ENCODE measurements at places on chromosomes 4 and X.

- no peak for DNase-seq
Observed at GRCh38 chr4:105116616-105117319, 29.9 kb upstream of the TET2 start.

DNA sequence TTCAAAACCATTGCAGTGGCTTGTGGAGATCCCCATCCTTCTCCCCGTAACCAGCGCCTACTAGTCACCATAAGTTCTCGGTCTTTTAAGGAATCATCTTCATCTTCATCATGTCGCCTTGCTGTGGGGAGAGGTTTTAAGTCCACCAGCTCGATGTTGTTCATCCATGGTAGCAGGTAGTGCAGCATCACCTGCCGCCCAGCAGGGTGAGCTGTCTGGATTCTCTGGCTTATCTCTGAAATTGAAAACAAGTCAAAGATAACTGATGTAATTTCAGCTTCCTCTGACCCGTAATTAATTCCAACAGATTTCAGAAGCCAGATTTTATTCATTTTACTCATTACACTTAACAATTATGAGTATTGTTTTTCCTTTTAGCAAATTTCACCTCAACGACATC, 67.4 kb downstream of the ZAR1 start:
- no peak for DNase-seq

DNA sequence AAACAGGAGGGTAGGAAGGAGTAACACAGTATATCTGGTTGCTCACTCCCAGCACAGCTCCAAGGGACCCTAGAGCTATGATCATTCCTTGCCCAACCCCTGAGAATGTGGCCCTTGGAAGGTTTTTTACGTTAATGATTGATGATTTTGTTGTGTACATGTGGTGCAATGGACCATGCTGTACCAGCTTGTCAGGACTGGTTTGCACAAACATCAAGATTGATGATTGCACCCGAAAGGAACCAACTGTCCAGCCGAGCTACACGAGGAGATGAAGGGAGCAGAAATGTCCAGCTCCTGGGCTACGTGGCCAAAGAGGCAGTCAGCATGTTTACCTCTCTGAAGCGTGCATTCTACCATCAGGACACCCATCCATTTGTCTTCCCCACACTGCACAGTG, 83.2 kb upstream of the USP9X start:
- DNase-seq: no peak

GRCh38 chr4:173125216-173125812, 43.3 kb upstream of the GALNT7 start:
- no peak for DNase-seq

GRCh38 chrX:10507876-10508275, 112.5 kb downstream of the MID1 start:
- no peak for DNase-seq

- DNase-seq: no peak
Observed at GRCh38 chr4:98653890-98654867, 4.2 kb downstream of the TSPAN5 start.

DNA sequence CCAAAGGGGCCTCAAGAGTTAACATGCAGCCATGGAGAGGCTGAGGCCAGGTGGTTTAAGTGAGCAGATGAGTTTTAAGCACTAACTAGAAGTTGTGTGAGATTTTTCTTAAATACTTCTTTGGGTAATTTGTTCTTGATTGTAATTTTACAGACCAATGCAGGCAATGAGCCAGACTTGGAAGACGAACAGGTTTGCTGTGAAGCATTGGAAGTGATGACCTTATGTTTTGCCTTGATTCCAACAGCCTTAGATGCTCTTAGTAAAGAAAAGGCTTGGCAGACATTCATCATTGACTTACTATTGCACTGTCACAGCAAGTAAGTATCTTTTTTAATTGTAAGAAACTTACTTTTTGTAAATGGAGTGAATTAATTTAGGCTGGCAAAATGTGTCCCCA, 103.9 kb downstream of the USP9X start:
- DNase-seq: no peak

DNA sequence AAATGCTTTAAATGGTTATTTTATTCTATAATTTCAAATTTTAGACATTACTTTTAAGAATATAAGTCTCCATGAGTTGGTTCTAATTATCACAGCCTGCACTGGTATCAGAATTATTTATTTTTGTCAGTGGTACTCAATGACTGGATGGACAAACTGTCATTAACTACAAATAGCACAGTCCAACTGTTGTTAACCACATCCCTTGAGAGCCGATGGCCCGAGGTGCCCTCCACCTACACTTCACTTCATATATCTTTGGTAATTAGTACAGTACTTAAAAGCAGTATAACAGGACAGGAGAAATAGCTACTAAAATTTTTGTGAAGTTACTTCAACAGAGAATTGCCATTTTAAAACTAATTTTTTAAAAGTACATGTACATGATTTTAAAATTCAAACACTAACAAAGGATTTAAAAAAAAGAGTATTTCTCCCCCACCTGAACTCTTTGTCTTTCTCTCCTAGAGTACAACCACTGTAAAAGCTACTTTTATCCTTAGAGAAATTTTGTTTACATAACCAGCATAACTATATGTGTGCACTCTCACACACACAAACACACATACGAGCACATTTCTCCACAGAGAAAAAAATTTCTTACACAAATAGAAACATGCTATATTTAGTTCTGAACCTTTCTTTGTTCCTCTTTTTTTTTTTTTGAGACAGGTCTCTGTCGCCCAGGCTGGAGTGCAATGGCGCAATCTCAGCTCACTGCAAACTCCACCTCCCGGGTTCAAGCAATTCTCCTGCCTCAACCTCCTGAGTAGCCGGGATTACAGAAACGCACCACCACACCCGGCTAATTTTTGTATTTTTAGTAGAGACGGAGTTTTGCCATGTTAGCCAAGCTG, 6.5 kb downstream of the TIFA start:
- DNase-seq: no peak

GRCh38 chr4:27062256-27062655, 201.6 kb downstream of the STIM2 start:
- no peak for DNase-seq

DNA sequence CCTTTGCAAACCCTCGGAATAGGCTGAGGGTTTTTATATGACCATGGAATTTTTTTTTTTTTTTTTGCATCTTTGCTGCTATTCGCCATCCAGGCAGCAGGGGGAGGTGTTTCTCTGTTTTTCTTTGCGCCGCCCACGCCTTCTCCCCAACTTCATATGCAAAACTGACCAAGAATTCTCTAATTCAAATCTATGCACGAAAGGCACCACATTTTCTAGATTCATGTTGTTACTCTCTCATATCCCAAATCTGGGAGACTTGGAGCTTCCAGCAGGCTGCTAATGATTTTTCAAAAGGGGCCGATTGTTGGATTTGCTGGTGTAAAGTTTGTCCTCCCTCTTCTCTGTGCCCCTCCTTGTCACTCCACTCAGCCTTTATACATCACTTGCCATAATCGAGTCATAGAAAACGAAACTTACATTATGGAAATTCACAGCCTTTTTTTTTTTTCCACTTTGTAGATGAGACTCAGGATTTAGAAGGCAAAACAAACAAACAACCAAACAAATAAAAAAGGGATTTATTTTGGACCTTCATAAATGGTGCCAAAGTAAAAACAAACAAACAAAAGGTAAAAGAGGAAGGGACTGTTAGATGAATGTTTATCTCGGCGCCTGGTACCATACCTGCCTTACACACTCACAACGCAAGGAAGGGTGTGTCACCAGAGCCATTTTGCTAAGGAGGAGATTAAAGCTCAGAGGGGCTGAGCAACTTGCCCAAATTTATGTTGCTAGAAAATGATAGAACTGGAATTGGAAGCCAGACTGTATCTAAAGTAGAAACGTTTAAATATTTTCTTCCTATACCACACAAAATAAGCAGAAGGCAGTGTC, 29.3 kb upstream of the BOD1L1 start:
- DNase-seq: peak; percentile 59

DNA sequence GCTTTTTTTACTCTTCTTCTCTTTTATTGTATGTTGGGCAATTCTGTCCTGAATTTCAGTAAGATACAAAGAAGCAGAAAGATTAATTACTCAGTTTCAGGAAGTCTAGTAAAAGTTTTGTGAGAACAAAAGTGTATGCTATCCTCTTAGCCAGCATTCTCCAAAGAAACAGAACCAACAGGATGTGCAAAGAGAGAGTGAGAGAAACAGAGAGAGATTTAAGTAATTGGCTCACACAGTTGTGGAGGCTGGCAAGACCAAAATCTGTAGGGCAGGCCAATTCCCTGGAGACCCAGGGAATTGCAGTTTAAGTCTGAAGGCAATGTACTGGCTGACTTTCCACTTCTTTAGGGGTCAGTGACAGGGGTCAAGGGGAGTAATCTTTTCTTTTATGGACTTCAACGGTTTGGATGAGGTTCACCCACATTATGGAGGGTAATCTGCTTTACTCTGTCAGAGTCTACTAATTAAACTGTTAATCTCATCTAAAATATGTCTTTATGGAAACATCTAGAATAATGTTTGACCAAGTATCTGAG, 59.2 kb upstream of the SLC39A8 start:
- DNase-seq: no peak

- no peak for DNase-seq
Observed at GRCh38 chr4:97468272-97468671, 675.0 kb downstream of the STPG2 start.

- DNase-seq: no peak
Observed at GRCh38 chr4:9949573-9949972, 71.7 kb downstream of the SLC2A9 start.

- DNase-seq: no peak
Observed at GRCh38 chr4:76194325-76194724, 19.3 kb downstream of the SCARB2 start.
